Vagina (tissue), 2 donors: ENCODE measurements at places on chromosomes 12 and 14.

- DNase-seq, result no peak
These were observed 20.6 kb upstream of the RPLP0 start for GRCh38 chr12:120221576-120221900.

GRCh38 chr14:81682134-81682533, 148.5 kb upstream of the SEL1L start:
- DNase-seq, result no peak

DNA sequence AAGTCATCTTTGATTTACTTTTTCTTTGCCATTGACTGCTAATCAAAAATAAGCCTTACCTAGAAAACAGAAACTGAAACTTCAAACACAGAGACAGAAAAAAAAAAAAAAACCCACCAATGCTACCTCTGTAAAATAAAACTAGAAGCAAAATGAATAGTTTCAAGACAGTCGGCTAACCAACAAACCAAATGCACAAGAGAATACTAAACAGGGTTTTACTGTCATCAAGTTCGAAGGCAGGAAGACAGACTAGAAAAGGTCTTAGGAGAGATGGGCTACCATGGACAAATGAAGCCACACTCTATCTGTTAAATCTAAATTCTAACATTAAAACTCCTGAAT, 59.5 kb downstream of the SEL1L start:
- no peak for DNase-seq

DNA sequence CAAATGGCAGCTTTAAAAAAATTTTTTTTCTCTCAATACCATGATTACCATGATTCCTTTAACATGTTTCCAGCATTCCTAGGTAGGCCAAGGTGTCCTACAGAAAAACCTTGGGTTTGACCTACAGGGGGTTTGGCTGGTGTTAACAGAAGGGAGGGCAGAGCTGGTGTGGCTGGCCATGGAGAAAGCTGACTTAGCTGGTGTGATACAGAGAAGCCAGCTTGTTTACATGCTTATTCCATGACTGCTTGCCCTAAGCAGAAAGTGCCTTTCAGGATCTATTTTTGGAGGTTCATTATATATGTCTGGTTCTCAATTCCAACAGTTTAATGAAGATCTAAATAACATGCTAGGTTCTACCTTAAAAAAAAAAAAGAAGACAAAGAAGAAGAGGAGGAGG, 68.6 kb downstream of the EEA1 start:
- DNase-seq, result no peak

DNA sequence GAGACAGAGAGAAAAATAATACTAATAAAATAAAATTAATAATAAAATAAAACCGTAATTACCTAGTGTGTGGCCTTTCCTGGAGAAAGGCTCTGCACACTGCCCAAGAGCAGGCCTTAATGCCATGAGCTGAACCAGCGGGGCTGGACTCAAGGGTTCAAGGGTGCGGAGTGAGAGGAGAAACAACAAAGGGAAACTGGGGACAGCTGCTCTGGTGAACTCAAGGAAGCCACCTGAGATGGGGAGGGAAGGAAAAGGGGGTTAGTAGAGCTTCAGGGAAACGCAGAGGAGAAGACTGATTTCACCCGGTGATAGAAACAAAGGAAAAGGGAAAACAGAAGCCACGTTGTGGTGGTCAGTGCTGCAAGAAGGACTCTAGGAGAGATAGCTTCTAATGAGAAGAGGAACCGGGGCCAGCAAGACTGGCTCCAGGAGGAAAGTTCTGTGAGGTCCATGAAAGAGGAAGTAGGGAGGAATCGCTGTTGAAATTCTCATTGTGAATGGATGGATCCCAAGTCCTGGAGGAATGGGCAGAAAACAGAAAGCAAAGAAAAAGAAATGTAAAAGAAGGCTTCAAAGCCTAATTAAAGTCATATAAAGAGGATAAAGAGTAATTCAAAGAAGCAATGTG, 48.3 kb upstream of the BCL2L14 start:
- DNase-seq, result no peak

- no peak for DNase-seq
These were observed 32.5 kb downstream of the SRGAP1 start for GRCh38 chr12:63876980-63877379.

- no peak for DNase-seq
These were observed 4.2 kb downstream of the NXPH4 start for GRCh38 chr12:57220770-57221168.
